ENCODE measurements at places on chromosomes 4 and X.

- DNase-seq, result no peak
Observed at GRCh38 chr4:87527431-87528220, 1.6 kb downstream of the SPARCL1 start.

- DNase-seq, result no peak
Observed at GRCh38 chrX:54178100-54178940, 4.7 kb downstream of the FAM120C start.

- DNase-seq, result no peak
Observed at GRCh38 chrX:136920001-136920400, 39.5 kb upstream of the RBMX start.

- no peak for DNase-seq
Observed at GRCh38 chr4:21002286-21002685, 302.0 kb downstream of the PACRGL start.

- DNase-seq, result no peak
Observed at GRCh38 chr4:94011190-94011589, 182.6 kb downstream of the ATOH1 start.

DNA sequence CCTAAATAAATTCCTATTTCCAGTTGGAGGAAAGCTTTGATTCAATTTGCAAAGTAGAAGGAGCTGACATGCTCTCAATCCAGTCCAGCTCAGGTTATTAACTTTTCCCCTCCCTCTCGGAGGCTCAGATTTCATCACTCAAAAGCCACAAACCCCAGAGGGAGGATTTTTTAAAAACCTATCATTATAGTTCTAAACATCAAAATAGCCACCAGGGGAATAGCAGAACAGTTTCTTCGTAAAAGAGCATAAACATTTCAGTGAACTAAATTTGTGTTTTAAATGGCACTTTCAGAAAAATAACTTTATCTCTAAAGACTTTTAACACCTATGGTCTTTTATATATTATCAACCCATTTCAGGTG lies 8.8 kb downstream of the GPRIN3 start:
- DNase-seq, result no peak

DNA sequence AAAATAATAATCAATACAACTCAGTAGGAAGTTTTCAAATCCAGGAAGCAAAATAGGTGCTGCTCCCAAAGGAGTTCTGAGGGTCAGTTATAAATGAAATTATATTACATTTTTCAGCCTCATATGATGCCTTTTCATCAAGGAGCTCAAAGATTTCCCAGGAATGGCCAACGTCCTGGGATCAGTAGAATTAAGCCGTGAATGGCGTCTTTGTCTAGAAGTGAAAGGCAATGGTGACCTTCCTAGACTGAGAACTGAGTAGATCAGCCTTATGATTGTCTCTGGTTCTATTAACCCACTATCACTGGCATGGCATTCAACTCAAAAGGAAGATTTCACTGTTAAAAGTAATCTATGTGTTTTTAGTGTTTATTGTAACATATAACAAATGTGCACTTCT lies 74.4 kb downstream of the ENOX2 start:
- no peak for DNase-seq

DNA sequence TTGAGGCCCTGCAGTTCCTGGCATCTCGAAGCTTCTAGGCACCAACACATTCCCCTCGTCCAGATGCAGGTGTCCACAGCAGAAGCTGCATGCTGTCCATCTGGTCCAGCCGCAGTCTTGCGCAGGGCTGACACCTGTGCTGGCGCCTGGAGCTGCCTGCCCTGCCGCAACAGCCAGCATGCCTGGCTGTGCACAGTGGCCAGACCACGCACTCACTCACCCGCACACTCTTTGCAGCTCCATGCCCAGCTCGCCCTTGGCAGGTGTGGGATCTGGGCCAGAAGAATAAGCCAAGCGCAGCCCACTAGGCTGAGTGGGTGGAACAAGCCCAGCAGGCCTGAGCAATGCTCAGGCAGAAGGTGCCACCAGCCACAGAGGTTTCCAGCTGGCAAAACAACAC lies 125.6 kb downstream of the PARM1 start:
- no peak for DNase-seq

DNA sequence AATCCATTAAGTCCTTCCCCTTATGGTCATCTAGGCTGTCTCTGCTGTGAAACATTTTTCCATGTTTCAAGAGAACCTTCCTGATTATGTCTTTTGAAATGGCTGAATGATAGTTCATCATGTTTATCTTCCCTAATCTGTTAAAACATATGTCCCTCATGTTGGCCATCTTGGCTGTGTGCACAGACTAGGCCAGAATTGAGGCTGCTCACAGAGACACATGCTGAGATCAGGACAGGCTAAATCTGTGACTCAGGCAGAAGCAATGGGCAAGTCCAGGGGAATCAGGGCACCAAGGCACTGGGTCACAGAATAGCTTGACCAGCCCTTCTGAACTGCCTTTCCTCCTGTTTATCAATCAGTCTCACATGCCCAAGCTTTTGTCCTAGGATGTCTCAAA lies 78.3 kb downstream of the FHDC1 start:
- no peak for DNase-seq

DNA sequence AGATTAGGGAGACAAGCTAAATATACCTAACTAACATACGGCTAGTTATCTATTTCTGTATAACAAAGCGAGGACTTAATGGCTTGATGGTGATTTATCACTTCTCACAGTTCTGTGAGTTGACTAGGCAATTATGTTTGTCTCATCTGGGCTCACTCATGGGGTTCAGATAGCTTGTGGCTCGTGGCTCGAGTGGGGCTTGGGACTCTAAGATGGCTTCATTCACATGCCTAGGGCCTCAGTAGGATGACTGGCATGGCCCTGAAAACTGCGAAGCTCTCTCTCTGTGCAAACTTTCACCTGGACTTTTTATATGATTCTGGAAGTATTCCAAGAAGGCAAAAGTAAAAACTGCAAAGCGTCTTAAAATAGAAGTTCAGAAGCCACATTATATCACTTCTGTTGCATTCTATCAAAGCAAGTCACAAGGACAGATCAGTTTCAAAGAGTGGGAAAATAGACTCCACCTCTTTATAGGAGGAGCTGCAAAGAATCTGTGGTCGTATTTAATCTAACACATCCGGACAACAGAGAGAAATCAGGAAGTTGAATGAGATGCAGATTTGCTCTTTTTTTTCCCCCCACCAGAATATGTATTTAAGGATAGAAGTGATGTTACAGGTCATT lies 491.2 kb downstream of the INPP4B start:
- DNase-seq, result no peak

GRCh38 chr4:10492464-10492863 lies 35.2 kb upstream of the ZNF518B start:
- DNase-seq, result no peak

DNA sequence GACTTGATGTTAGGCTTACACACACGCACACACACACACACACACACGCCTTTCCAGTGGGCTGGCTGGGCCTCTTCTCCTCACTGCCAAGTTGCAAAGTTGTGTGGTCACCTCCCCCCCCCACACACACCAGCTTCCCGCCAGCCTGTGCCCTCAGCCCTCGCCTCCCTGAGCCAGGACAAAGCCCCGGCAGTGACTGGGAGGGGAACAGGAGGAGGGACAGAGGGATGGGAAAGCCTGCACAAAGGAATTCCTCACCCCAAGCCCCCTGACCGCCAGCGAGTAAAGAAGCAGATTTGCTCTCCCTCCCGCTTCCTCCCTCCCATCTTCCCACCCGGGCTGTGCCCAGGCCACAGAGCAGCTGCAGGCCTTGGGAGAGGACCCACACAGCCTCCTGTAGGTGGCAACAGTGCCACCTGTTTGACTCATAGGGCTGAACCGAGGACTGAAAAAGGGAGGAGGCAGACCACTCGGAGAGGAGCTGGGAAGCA lies at the start of gene GDPD2:
GDPD2 (plus strand) TSS at position 464 of the 491 bp plus-strand sequence. CDS start 1,671 bp downstream, outside the sequence.
- DNase-seq, result no peak

GRCh38 chrX:36422368-36422767 lies 502.8 kb downstream of the CFAP47 start:
- DNase-seq, result no peak

GRCh38 chr4:158929939-158930638 lies 161.3 kb downstream of the FNIP2 start:
- DNase-seq, result no peak

GRCh38 chr4:122431351-122431750 lies 25.2 kb downstream of the IL2 start:
- DNase-seq, result no peak

DNA sequence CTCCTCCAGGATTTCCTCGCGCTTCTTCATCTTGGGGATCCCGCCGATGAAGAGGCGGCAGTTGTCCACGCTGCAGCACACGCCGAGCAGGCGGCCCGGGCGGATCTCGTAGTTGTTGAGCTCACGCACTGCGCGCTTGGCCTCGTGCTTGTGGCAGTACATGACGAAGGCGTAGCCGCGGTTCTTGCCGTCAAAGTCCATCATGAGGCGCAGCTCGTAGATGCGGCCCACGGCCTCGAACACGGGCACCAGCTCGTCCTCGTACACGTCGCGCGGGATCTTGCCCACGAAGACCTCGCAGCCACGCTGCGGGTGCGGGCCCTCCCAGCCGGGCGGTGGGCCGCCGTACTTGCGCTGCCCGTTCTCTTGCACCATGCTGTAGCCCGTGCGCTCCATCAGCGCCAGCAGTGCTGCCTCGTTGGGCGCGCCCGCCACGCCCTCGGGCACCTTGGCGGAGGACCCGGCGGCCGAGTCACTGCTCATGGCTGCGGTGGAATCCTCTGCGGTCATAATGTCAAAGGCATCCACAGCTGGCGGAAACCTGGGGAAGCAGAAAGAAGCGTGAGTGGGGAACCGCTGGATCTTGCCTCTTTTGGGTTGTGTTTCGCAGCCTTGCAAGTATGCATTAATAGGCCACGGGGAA lies 103.4 kb downstream of the CHRNA9 start:
- no peak for DNase-seq

DNA sequence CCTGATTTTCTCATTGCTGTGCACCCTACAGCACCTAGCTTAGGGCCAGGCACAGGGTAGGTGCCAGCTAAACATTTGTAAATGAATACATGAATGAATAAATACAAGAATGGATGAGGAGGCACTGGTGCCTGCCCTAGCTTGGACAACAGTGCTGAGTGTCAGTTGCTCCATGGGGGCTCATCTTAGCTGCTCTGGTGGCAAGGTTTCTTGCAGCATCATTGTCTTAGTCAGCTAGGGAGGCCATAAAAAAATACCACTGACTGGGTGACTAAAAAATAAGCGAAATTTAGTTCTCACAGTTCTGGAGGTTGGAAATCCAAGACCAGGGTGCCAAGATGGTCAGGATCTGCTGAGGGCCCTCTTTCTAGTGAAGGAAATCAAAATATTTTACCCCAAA lies 31.2 kb downstream of the TMEM31 start:
- DNase-seq, result no peak

GRCh38 chrX:143401160-143401559 lies 116.1 kb downstream of the SPANXN3 start:
- no peak for DNase-seq

- DNase-seq, result no peak
Observed at GRCh38 chrX:24131476-24131875, 18.1 kb upstream of the ZFX start.

GRCh38 chr4:121252224-121252806 lies 88.2 kb upstream of the TNIP3 start:
- DNase-seq, result peak; percentile 0

- DNase-seq, result no peak
Observed at GRCh38 chr4:39996811-39997210, 19.1 kb upstream of the PDS5A start.

DNA sequence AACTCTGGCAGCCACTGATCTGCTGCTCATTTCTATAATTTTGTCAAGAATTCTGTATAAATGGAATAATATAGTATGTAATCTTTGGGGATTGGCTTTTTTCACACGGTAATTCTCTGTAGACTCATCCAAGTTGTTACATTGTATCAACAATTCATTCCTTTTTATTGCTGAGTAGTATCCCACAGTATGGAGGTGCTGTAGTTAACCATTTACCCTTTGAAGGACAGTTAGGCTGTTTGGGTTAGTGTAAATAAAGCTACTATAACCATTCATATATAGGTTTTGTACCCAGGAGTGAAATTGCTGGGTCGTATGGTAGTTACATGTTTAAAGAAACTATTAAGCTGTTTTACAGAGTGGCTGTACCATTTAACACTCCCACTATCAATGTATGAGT lies 157.0 kb upstream of the NDP start:
- no peak for DNase-seq

- DNase-seq, result no peak
Observed at GRCh38 chr4:129598582-129598981, 502.6 kb downstream of the C4orf33 start.

DNA sequence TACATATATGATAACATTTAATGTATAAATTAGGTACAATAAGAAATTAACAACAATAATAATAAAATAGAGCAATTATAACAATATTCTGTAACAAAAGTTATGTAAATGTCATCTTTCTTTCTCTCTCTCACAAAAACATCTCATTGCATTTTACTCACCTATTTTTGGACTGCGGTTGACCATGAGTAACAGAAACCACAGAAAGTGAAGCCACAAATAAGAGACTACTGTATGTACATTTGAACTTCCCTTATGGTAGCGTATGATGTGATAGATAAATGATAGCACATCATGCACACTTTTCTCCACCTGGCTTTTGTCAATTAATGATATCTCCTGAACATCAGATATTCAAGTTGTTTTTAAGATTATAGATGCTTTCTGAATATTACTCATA lies 80.5 kb downstream of the HNRNPD start:
- DNase-seq, result peak; percentile 26

- no peak for DNase-seq
Observed at GRCh38 chr4:45033676-45034419, 307.5 kb upstream of the GNPDA2 start.

- no peak for DNase-seq
Observed at GRCh38 chr4:52102587-52102986, 51.5 kb downstream of the SPATA18 start.

DNA sequence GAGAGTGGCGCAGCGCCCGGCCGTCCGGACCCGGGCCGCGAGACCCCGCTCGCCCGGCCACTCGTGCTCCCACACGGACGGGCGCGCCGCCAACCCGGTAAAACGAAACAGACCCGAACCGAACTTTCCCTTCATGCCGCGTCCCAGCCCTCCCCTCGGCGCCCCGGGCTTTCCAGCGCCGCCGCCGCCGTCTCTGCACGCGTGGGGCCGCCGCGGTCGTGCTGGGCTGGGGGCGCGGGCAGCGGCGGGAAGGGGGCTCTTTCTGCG lies 222 bp downstream of the SMAD1 start:
- no peak for DNase-seq

GRCh38 chr4:88458104-88458740 lies 1.3 kb downstream of the HERC5 start:
- DNase-seq, result no peak

DNA sequence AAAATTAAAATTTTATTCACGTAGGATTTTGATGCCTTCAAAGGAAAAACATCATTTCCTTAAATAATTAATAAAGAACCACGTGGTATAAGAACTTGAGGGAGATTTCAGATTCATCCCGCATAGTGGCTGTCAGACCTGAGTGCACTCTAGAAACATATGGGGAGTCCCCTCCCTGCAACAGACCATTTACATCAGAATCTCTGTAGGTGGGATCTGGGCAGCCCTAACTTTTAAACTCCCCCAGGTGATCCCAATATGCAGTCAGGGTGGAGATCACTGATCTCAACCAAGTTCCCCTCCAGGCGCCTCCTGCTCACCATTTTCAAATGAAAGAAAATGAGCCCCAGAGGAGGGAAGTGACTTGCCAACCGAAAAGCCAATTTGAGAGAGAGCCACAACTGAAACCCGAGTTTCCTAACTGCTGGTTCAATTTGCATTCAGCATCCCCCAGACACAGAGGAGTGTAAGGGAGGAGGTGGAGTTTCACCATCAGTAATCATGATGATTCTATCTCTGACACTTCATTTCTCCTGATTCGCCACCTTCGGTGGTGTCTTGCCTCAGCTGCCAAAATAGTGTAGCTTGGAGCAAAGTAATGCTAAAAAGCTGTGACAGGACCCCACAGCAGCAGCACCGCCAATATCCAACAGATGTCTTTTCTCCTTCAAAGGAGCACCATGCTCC lies 11.4 kb downstream of the RNF150 start:
- DNase-seq, result no peak

- DNase-seq, result no peak
Observed at GRCh38 chr4:42404001-42404400, 6.7 kb downstream of the SHISA3 start.
